ENCODE measurements at places on chromosomes 11 and 22.
A peak's percentile ranks its signal among the peaks of the same experiment; 100 is the strongest.

DNA sequence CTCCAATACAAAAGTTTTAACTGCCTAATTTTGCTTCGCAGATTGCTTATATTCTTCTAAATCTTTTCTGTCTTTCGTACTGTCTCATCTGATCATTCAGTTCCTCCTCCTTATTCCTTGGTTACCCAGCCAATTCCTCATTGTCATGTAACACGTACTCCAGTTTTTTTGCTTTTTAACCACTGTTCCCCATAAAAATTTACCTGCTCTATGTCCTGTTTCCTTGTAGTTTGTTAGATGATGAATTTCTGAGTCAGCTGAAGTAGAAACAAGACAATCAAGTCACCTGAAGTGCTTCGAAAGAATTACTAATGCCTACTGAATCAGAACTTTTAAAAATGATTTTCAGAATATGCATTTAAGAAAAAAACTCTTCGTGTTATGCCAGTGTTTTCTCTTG is 150.6 kb downstream of the CNTN5 start:
- no peak for DNase-seq

- DNase-seq, result no peak
Observed at GRCh38 chr11:128053981-128054931, 533.1 kb downstream of the ETS1 start.

GRCh38 chr11:123197711-123198110 is 2.7 kb upstream of the CLMP start:
- peak; percentile 36 for DNase-seq

- no peak for DNase-seq
Observed at GRCh38 chr11:19160847-19161246, 40.9 kb downstream of the CSRP3 start.

DNA sequence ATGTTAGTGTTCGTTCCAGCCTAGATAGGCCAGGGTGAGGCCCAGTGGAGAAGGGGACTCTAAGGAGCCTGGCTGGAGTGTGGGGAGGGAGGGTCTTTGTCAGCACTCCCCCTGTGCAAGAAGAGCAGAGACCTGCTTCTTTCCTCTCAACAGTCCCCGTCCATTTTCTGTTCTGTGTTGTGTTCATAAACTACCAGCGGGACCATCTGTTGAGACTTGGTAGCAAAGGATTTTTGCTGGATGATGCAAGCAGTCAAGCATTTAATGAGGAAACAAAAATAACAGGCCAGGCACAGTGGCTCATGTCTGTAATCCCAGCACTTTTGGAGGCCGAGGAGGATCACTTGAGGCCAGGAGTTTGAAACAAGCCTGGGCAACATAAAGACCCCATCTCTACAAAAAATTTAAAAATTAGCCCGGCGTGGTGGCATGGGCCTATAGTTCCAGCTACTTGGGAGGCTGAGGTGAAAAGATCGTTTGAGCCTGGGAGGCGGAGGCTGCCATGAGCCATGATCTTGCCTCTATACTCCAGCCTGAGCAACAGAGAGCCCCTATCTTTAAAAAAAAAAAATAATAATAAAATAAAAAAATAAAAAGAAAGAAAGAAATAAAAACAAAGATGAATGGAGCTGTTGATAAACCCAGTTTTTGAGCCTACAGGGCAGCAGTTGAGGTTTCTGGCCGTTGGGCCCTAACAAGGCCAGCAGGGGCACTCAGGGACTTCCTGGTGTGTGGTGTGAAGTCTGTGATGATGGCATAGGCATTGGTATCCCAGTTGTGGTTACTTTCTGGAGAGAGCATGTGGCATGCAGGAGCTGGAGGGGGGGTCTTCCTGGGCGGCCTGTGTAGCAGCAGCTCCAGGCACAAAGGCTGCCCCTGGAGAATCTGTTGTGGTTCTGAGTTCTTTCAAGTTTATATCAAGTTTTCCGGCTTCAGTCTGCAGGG is 1.7 kb upstream of the TXNRD2 start:
- peak; percentile 84 for DNase-seq
